ENCODE measurements at places on chromosomes 3 and 15.
A peak's percentile ranks its signal among the peaks of the same experiment; 100 is the strongest.

GRCh38 chr15:81469154-81469553 lies 95.1 kb upstream of the TMC3 start:
- DNase-seq: no peak

- DNase-seq: no peak
Observed at GRCh38 chr3:83934192-83935021, 1024.4 kb upstream of the CADM2 start.

GRCh38 chr3:32423956-32424557 lies 32.4 kb downstream of the CMTM7 start:
- DNase-seq: no peak

- peak; percentile 64 for DNase-seq
Observed at GRCh38 chr3:156291272-156292123, 171.1 kb downstream of the KCNAB1 start.

Measured in suppressor macrophage treated with lipopolysaccharide for 4 hours (primary cell).